MCF 10A (cell line): ENCODE measurements at places on chromosomes 6 and 20. TPM values are rescaled to one million over a fixed set of nuclear protein-coding genes. Genes with fewer than 3 reads are reported as not detected.

The DPPA5 gene
- not detected in 2 replicates for total RNA-seq

The TAGAP gene
- total RNA-seq = not detected in 2 replicates

The SOD2 gene
- total RNA-seq = 424 and 600 TPM in 2 replicates

The BTN2A1 gene
- 14.6 and 16.9 TPM in 2 replicates for total RNA-seq

The SRC gene
- 28.1 and 29.5 TPM in 2 replicates for total RNA-seq
